AG08395 (cell line): ENCODE measurements at places on chromosomes 1 and 21.

GRCh38 chr1:27787895-27788294 lies 14.9 kb downstream of the STX12 start:
- DNase-seq: peak; percentile 21

DNA sequence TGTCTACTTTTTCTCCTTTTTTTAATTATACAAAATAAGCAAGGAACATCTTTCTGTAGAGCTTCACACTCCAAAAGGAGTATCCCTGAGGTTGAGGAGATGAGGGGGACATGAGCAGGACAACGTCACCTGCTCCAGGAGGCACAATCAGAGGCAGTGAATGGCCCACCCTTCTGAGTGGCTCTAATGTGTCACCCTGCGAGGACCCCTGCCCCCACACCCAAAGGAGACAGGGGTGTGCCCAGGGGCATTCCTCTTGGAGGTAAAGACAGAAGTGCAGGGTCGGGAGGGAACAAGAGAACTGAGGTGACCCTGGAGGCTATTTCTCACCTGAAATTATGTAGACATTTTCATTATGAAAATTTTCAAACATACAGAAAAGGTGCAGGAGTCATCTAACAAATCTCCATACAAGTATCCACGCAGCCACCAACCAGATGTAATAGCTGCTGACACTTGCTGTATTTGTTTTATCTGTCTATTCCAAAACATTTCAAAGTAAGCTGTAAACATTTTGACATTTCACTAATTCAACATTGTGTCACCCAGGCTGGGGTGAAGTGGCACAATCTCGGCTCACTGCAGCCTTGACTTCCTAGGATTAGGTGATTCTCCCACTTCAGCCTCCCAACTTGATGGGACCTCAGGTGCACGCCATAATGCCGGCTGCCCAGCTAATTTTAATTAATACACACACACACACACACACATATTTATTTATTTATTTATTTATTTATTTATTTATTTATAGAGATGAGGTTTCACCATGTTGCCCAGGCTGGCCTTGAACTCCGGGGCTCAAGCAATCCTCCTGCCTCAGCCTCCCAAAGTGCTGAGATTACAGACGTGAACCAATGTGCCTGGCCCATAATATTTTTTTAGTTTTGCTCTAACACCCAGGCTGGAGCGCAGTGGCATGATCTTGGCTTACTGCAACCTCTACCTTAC lies 70.7 kb downstream of the RUNX3 start:
- DNase-seq: no peak

DNA sequence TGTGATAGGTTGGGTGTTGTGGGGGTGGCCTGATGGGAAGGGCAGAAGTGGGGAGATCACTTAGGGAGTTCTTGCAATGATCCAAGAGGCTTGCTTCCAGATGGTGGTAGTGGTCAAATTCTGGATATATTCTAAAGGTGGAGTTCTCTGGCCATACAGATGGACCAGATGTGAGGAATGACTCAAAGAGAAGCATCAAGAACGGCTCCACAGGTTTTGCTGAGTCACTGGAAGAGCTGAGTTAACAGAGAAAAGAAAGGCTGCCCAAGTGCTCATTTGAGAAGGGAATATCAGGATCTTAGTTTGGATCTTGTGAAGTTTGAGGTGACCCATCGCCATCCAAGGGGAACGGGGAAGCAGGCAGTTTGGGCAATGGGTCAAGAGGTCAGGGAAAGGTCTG lies 192.9 kb upstream of the GALNT2 start:
- DNase-seq: no peak

- peak; percentile 43 for DNase-seq
Observed at GRCh38 chr1:202998836-202999750, 8.1 kb upstream of the TMEM183A start.
